ENCODE measurements at places on chromosomes 7 and 10. TPM values are rescaled to one million over a fixed set of nuclear protein-coding genes. Genes with fewer than 3 reads are reported as not detected.

GRCh38 chr7:15989194-15989593 is 302.7 kb upstream of the MEOX2 start:
- no peak for DNase-seq

- no peak for DNase-seq
Observed at GRCh38 chr7:97732565-97733275, 834 bp downstream of the TAC1 start.

DNA sequence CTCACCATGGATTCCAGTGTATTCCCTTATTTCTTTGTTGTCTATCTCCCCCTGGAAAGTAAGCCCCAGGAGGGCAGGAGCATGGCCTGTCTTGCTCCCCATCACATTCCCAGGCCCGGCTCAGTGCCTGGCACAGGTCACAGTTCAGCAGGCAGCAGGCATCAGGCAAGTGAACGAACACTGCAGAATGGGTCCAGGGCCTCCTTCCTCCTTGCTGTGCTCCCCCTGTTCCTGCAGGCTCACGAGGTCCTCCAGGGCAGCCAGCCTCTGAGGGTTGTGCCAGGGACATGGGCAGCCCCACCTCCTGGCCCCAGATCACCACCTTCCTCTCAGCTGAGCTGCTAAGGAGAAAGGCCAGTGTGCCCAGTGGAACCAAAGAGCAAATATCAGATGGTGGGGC is 41.8 kb downstream of the PDLIM1 start:
- no peak for DNase-seq

DNA sequence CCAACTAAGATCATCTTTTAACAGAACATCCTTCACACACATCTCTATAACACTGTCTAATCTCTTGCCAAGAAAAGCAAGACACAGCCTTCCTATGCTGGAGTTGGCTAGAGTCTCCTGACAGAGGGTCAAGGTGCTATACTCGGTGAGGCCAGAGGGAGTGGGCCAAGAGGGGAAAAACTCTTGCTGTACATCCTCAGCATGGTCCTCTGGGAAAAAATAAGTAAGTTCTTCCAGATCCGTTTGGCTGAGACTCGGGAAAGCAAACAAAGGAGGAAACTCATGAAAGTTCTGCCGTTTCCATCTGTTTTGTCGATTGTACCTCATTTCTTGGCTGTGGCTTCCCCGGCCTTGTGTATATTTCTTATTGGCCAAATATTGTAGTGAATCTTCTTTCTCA is 33.9 kb downstream of the VWDE start:
- DNase-seq: no peak

GRCh38 chr7:2312267-2312929 is 1.8 kb downstream of the SNX8 start:
- no peak for DNase-seq

DNA sequence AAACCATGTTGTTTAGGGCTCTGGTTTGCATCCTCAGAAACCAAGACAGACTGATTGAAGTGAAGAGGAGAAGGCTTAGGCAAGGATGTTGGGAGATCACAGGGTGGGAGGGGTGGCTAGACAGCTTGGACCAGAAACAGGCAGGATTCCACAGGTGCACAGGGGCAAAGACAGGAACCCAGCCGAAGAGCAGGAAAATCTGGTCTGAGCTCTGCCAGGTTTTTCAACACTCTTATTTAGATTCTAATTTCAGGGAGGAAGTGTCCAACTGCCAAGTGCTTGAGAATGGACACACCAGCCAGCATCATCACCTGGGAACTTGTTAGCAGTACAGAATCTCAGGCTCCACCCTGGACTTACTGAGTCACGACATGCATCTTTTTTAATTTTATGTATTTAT is 93.8 kb downstream of the MARCHF5 start:
- DNase-seq: no peak

DNA sequence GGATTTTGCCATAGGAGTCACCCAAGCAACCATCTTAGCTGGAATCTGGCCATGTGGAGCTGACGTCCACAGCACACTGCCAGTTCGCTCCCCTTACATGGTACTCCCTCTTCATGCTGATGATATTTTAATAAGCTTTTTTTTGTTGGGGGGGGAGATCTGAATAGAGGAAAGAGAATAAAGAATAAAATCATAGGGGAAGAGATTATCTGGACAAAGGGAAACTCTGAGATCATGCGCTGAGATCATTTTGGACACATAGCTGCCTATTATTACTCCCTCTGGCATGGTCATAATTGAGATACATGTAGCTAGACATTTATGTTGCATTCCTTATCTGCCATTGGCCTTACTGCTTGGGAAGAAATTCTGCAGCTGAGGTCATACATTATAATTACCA is 282.7 kb downstream of the HTR7 start:
- DNase-seq: no peak

Gene SP4
- 21.2 TPM for total RNA-seq

Gene POR
- total RNA-seq: 44.6 TPM
